ENCODE measurements at places on chromosomes 2 and 18.

GRCh38 chr2:167103028-167103756, 214.9 kb downstream of the XIRP2 start:
- DNase-seq = no peak

GRCh38 chr2:188443207-188443606, 151.5 kb downstream of the GULP1 start:
- no peak for DNase-seq

- no peak for DNase-seq
These were observed 142.4 kb downstream of the EN1 start for GRCh38 chr2:118705032-118705431.

GRCh38 chr2:160974803-160975202, 185.4 kb upstream of the TANK start:
- DNase-seq = no peak

DNA sequence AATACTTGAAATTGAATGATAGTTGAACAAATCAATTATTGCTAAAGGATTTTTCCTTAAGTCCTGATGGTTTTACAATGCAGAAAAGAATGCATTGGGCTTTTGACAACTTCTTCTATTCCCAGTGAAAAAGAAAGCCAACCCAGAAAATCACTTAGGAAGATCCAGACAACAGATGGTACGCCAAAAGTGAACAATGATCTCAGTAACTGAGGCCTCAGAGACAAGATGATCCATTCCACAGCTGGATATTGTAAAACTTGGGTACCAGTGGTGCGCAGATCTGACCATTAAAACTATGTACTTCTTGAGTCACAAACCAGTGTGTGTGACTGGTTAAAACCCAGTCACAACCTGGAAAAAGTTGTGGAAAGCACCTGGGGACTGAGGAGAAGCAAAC, 173.5 kb downstream of the ETAA1 start:
- DNase-seq = no peak

GRCh38 chr18:6401687-6402086, 13.0 kb downstream of the L3MBTL4 start:
- no peak for DNase-seq

GRCh38 chr2:11983870-11984269, 237.4 kb downstream of the LPIN1 start:
- no peak for DNase-seq

DNA sequence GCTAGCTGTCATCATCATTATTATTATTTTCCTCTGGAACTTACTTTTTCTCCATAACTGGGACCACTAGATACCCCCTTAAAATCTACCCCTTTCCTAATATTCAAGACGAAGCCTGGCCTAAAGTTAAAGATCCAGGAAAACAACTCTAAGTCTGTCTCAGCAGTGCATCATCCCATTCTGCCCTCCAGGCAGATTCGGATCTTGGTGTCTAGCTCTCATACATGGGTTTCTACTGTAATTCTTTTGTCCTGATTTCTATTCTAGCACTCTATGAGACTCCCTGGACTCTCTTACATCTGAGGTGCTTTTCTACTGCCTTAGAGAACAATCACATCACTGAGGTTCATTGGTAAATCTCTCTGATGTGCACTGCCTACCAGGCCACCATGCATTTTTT, 35.5 kb downstream of the MAP2 start:
- DNase-seq = no peak

DNA sequence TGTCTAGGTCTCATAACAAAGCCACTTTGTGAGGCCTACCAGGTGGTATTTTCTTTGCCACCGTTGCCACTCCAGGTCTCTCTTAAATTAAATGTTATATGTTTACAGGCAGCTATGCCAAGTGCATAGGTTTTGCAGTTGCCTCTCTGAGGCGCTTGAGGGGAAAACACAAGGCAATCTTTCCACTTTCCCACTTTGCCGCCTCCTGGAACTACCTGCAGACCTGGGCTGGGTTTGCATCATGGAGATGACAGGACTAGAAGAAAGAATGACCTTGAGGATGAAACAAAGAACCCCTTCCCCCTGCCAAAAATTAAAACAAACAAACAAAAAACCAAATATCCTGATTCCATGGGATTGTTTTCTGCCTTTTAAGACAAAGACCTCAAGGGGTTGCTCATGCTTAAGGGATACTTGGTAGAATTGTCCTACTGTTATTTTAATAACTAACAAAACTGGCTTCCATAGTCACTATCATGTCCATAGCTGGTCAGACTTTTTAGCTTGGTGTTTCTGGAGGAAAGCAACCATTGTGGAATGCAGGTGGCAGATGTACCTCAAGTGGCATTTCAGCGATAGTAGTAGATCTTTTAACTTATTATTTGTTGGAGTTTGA, 159.9 kb downstream of the PRPF40A start:
- no peak for DNase-seq

DNA sequence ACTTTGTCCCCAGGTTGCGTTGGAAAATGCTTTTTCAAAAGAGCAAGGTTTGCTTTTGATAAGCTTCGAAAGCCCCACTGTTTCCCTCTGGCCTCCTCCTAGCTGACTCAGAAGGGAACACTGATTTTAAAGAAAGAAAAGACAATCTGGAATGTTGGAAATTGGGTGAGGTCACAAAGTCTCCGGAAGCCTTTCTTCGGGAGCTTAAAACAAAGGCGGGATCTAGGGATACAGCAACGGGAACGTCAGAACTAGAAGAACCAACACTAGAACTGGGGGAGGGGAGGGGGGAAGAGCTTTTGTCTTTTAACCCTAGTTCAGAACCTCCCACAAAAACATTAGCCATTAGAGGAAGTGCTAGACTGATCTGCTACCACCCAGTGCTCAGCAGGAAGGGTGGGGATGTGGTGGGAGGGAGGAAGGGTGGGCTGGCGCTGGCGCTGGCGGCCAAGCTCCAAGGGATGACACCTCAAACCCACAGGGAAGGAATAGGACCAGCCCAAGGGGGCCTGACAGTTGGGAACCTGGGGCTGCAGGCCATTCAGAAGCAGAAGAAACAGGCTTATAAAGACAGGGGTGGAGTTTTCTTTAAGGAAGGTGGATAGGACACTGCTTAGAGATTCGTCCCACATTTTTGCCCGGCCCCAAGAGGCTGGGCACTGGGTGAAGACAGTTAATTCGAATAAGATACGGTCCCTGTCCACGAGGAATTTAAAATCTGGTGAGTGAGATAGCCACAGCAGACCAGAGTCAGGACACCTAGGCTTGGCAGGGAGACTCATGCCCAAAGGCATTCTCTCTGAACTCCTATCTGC, 1.7 kb downstream of the TMSB10 start:
- DNase-seq = peak; percentile 80

GRCh38 chr2:198293281-198293680, 488.9 kb downstream of the PLCL1 start:
- no peak for DNase-seq

DNA sequence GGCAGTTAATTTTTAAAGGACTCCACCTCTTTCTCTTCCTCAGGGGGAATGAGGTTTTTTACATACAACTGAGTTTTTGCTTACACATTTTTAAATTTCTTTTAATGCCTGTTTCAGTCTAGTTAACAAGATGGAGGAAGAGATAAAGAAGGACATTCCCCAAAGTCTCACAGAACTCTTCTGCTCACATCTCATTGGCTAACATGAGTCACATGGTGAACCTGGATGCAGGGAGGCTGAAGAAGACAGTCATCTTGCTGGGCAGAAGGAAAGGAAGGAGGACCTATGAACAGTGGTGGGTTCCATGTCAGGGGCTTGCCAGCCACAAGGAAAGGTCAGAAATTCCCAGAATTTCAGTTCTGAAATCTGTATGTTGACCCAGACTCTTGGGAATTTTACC, 10.4 kb upstream of the ST8SIA5 start:
- DNase-seq = no peak

DNA sequence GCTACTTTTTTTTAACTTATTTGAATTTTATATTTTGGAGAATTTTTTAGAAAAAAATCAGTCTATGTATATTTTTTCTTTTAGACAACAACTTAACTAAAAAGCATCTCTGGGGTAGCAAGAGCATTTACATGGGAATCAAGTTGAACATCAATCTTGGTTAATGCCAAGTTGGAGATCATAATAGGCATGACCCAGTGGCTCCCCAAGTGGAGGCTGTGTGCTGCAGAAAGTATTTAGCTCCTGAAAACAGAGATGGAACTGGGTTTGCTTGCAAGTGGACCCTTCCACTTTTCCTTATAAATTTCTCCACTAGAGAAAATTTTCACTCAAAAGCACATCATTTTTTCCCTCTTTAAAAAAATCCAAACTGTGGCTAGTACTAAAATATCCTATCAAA, 23.9 kb upstream of the CAVIN2 start:
- DNase-seq = no peak
